ENCODE measurements at places on chromosomes 3 and 15.

- no peak for DNase-seq
Measured at GRCh38 chr3:117434661-117435412, 725.3 kb downstream of the TUSC7 start.

GRCh38 chr15:90685591-90686434, 31.3 kb upstream of the BLM start:
- no peak for DNase-seq

- no peak for DNase-seq
Measured at GRCh38 chr3:10533737-10534023, 28.3 kb upstream of the ATP2B2 start.

GRCh38 chr3:47851888-47852603, 49.1 kb downstream of the DHX30 start:
- no peak for DNase-seq

DNA sequence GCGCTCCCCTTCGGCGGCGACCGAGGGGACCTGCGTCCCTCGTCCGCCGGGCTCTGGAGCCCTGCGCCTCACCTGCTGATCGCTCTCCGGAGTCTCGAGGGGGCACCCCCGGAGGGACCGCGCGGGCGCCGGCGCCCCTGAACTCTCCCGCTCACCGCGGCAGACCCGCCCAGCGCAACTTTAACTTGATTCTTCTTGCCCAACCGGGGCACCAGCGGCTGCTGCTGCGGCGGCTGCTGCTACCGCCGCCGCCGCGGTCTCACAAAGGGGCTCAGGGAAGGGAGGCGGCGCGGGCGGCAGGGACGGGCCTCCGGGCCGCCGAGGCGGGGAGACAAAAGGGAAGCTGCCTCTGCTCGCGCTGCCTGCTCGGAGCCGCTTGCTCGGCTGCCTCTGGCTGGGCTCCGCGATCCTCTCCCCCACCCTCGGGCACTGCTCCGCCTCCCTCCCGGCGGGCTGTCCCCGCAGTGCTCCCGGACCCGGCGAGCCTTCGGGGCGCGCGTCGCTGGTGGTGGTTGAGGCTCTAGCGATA, at the start of gene PPM1L:
Gene PPM1L, plus strand, starts transcription at position 456 of the 529 bp plus-strand sequence.
- peak; percentile 43 for DNase-seq

- DNase-seq: peak; percentile 90
Measured at GRCh38 chr15:100341750-100342560, at the start of gene ADAMTS17. ADAMTS17 (minus strand) TSS chr15:100341975; CDS start chr15:100341899, 76 bp downstream.

DNA sequence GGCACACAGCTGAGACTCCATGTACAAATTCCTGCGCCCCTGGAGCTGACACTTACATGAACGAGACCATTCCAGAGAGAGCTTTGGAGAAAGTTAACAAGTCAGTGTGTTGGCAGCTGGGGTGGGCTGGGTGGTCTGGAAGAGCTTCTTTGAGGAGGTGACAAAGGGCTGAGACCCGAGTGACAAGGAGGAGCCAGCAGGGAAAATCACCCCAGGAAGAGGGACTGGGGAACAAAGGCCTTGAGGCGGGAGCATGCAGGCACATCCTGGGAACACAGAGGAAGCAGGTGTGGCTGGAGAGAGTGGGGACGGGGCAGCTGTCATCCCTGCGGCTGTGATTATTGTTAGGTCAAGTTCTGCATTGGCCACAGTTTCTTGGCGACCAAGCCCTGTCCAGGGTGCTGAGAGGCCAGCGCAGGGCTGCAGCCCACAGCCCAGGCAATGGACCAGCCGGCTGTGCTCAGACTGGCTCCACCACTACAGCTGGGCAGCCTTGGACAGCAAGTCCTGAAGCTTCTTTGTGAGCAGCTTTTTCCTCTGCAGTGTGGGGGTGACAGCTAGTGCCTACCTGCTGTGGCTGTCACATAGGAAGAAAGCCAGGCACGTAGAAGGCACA, 34.2 kb upstream of the PRR23E start:
- DNase-seq: no peak

DNA sequence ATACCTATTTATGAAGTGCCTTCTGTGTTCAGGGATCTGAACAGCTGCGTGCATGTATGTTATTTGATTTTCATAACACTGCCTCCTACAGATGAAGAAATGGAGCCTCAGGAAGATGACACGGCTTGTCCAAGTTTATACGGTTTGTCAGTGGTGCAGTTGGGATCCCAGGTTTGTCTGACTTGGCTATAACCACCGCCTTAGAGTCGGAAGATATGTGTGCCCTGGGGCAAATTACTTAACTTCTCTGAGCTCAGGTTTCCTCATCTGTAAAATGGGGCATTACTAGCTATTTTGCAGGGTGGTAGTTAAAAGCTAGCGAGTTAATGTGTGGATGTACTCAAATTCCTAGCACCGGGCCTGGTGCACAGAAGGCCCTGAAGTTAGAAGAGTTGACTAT, 54.1 kb upstream of the ANP32A start:
- DNase-seq: no peak

GRCh38 chr3:134640872-134641470, 9.9 kb downstream of the KY start:
- DNase-seq: no peak

DNA sequence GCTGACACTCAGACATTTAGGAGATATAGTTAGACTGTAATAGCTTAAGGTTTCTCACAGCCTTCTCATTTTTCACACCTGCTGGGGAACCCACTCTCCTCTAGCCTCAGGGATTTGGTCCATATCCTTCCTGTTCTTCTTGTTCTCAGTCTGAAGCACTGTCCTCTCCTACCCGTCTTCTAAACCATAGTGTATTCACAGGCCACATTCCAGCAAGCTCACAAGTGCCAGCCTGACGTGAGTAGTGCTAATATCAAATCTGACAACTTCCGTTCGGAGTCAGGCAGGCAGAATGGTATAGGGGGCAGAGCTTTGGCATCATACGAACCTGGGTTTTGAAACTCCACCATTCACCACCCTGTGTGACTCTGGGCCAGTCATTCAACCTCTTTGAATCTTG, 6.9 kb upstream of the CA12 start:
- DNase-seq: no peak

DNA sequence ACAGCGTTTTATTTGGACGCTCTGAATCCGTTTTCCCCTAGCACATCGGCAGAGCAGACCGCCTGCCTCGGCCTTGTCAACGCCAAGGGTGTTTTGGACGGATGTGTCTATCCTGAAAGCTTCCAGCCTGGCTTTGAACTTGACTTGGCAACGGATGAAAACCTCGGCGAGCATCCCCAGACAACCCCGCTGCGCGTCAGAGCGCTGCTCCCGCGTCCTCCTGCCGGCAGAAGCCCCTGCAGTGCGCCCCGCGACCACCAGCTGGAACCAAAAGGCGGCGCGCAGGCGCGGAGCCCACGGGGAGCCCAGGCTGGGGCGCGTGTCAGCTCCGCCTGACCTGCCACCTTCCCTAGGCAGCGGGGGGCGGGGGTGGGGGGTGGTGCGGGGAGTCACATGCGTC, 26.2 kb upstream of the ARL8B start:
- DNase-seq: no peak

- DNase-seq: no peak
Measured at GRCh38 chr15:93587059-93587521, 498.1 kb upstream of the RGMA start.

DNA sequence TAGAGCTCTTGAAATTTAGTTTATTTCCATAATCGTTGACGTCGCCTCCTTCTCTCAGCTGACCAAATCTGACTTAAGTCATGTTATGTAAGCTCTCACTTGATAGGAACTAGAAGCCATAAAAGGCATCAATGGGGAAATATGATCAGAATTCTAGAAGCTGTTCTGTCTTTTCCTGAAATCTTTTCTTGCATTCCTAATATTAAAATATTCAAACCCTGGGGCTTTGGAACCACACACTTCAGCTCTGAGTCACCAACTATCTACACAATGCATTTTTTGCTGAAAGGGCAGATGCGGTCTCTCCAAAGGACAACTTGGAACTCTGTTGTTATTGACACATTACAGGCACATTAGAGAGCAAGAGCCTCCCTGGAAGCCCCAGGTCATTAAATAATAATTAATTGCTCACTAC, 91.3 kb downstream of the LARS2 start:
- no peak for DNase-seq

GRCh38 chr15:59221511-59222505, 15.2 kb downstream of the LDHAL6B start:
- DNase-seq: no peak

DNA sequence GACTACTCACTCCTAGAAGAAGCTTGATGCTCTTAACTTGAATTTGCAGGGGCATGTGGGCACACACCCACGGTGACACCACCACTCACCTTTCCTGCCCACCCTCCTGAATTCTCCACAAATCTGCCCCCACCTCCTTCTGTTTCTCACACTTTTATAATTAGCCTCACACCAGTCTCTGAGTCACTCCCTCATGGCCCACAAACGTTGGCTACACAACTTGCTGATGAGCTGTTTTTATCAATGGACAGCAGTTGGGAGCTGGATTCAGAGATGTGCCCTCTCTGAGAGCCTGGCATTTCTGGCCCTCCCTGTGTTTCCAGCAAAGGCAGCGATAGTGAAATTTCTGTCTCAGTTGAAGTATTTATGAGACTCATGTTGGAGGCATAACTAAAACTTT, 1.3 kb downstream of the COLQ start:
- DNase-seq: no peak

DNA sequence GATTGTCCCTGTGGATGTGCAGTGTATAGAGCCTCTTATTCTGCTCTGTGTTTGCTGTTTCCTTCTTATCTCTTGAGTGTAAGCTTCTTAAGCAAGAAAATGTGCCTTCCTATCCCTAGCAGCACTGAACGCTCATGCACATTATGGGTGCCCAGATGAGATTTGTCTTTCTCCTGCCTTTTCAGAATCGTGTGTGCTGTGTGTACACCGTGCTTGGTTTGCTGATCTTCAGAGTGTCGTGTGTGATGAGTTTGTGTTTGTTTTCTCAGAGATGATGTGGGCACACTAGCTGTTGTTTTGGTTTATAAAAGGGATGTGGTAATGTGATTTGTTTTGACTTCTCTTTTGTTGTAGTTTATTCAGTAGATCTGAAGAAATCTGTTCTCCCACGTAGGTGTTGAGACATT, 19.7 kb downstream of the GPR171 start:
- DNase-seq: no peak

GRCh38 chr3:85594676-85595075, 635.9 kb downstream of the CADM2 start:
- no peak for DNase-seq

GRCh38 chr3:122101646-122102045, 46.5 kb downstream of the CD86 start:
- no peak for DNase-seq

- no peak for DNase-seq
Measured at GRCh38 chr3:68662176-68662575, 270.2 kb downstream of the TAFA4 start.

GRCh38 chr3:150763841-150764483, 993 bp upstream of the SIAH2 start:
- no peak for DNase-seq

- no peak for DNase-seq
Measured at GRCh38 chr3:112514527-112515128, 15.4 kb upstream of the BTLA start.

DNA sequence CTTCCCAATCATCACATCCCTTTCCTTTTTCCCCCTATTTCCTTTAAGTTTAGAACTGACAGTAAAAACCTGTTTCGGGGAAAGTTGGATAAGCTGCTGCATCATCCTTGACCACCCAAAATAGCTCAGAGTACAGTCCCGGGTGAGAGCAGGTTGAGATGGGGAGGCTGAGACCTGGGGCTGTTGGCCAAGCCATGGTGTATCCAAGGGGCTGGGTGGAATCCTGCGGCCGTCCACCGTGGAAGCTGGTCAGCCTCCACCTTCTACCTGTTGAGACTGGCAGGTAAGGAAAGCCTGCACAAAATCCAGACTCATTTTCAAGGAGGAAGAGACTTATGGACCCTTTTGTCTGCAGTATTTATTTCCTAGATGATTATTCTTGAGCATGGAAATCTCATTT, 128.2 kb upstream of the PLXNA1 start:
- no peak for DNase-seq

DNA sequence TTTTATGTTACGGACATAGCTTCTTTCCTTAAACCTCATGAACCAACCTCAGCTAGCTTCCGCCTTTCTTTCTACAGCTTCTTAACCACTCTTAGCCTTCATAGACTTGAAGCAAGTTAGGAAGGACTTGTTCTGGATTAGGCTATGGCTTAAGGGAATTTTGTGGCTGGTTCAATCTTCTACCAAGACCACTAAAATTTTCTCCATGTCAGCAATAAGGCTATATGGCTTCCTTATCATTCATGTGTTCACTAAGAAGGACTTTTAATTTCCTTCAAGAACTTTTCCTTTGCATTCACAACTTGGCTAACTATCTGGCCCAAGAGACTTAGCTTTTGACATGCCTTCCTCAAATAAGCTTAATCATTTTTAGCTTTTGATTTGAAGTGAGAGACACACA, 24.5 kb downstream of the CCPG1 start:
- no peak for DNase-seq

GRCh38 chr3:195729476-195730251, 8.9 kb downstream of the MUC20 start:
- DNase-seq: no peak

DNA sequence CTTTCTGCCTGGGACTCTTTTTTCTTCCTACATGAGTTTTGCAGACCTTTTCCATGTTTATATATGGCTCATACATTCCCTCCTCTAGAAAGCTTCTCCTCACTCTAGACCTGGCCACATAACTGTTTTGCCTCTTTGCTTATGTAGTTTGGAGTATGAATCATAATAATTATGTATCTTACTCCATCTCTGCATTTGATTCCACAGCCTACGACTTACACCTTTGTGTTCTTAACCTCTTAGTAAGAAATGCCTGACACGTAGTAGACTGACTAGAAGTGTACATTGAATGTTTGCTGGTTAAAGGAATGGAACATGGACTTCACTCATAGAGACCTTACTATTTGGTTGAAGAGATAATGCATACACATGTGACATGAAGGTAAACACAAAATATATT, 56.4 kb downstream of the MBNL1 start:
- no peak for DNase-seq

DNA sequence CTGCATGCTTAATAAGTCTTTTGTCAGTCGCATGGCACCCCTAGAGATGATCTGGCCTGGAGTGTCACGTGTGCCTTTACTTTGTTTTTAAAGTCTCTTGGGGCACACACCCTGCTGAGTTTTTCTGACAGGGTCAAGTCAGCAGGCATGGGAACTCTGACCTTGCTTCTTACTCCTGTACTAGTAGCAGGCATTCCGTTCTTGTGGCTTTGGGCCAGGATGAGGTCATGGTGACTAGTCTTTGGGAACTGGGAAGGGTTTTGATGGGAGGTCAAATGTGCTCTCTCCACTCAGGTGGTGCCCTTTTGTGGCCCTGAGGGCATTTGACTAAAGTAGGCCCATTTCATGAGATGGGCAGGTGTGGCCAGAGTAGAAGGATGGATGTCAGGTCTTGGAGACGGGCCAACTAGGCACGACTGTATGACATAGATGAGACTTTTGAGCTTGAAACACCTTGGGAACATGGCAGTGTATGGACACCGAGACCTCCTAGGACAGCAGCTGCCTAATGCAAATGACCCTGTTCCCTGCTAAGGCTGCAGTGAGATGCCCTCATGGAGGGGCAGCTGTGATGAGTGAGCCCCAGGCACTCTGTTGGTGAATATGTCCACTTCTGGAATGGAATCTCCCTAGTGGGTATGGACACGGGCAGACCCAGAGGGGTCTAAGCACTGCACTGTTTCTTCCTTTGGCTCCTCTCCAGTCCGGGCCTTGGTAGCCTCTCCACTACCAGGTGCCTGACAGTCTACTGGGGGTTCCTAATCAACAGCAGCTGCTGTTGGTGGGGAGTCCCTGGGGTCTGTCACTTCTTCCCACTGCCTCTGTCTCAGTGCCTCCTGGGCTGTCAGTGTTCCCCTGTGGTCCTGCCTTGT, 16.4 kb downstream of the SRPRB start:
- DNase-seq: no peak

Data from T-helper 22 cell (primary cell).